ENCODE measurements at places on chromosomes 4 and X.

DNA sequence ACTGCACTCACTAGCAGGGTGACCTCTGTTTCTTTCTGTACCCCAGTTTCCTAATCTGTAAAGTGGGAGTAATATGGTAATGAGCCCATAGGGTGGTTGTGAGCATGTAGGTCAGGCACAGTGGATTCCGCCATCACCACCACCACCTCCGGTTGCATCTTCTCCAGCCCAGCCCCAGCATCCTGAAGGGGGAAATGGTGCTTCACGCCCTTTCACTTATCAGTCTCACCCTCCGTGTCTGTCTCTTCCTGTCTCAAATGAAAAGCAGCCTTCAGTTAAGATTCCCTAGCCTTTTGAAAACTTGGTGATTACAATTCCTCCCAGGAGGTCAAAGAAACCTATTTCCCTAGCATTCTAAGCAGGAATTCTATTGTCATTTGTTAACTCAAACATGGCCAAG is 16.9 kb upstream of the XPNPEP2 start:
- DNase-seq, result no peak

GRCh38 chrX:97806238-97806637 is 922.5 kb downstream of the RPA4 start:
- no peak for DNase-seq

DNA sequence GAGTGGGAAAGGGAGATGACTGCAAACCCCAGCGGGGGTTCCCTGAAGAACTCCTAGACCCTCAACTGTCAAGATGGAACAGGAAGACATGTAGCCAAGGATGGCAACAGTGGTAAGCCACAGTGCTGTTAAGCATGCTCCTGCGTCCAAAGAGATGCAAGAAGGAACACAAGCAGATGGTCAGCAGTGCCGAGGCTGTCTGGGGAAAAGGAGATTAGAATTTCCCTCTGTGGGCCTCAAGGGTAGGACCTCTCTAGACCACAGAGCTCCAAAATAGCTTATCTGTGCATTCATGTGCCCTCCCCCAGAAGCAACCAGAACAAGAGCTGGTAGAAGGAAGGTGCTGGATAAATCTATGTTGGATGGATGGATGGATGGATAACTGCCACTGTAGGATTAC is 82.0 kb upstream of the CPEB2 start:
- DNase-seq, result no peak

DNA sequence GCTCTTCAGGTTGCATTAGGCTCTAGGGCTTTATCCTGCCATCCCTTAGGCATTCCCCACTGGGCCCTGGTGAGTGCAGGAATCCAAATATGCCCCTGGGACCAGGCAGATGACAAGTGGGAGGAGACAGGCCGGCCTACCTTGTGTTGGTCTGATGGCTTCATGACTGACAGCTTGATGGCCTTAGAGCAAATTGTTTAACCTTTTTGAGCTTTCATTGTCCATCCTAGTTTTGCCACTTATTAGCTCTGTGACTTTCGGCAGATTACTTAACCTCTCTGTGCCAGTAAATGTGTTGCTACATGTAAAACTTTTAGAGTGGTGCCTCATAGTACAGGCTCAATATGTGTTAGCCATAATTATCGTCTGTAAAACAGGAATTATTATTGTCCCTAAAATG is 4.4 kb downstream of the KIT start:
- no peak for DNase-seq

GRCh38 chr4:119032921-119033685 is 102.5 kb upstream of the MYOZ2 start:
- no peak for DNase-seq

DNA sequence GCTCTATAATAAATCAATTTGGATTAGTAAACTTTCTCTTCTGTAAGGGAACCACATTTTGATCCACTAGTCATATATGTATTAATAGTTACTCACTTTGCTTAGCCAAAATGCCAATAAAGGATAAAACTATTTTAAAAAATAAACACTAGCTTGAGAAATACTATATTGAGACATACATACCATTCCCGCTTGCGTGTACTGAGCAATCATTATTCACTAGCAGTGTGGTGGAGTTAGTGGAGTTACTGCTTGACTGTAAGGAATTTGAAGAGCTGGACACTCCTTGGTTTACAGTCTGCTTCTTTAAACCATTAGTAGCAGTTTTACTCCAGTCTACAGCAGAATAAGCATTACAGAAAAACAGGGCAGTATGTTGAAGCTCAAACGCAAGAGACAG is 10.8 kb upstream of the PHKA2 start:
- no peak for DNase-seq
